Stimulated activated CD8-positive, alpha-beta memory T cell treated with anti-CD3 and anti-CD28 coated beads, Interleukin-7, amount 100 ng/mL, for 1 hour (primary cell): ENCODE measurements at places on chromosomes 6 and 20.

DNA sequence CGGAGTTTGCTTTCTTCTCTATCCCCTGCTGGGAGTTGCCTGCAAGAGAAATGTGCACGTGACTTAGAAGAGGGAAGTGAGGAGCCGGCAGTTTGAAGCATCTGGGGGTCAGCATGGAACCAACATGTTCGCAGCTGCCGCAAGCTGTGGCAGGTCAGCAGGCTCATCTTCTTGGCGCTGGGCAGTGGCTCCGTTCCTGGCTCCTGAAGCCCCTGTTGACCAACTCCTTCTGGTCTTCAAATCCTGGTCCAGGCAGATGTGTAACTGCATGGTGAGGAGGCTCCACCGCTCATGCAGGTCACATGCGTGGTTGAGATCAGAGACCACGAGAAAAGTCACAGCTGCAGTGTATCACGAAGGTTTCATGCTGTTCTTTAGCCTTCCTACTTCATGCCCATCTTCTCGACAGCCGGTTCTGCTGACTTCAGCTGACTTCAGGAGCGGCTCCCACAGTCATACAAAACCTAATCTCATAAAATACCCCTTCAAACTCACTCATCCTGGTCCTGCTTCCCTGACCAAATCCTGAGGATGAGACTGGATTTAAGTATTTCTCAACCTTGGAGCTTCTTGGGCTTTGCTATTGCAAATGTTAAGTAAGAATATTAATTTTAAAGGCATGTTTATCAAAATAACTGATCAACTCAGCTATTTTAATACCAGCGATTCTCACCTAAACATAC, 44.9 kb upstream of the BCAS1 start:
- no peak for DNase-seq

- DNase-seq, result no peak
Observed at GRCh38 chr6:3345836-3346235, 87.1 kb downstream of the PSMG4 start.

GRCh38 chr6:151475653-151476523, 17.9 kb upstream of the CCDC170 start:
- DNase-seq, result peak; percentile 27

DNA sequence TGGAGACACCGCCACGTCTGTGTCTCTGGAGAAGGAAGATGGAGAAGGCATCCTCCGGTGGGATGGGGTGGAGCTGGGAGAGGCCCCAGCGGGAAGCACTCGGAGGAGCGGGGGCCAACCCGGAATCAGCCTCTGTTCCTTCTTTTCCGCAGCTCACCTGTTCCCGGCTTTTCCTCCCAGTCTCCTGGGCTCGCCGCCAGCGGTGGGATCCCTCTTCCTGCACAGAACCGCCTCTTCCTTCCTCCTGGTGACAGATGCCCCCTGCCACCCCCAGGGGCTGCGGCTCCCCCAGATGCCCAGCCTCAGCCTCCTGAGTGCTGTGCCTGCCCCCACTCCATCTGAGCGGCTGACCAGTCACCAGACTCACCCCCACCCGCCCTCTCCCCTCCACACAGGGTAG, 23.3 kb downstream of the RAMACL start:
- no peak for DNase-seq

GRCh38 chr20:23078351-23079015, 7.6 kb downstream of the CD93 start:
- no peak for DNase-seq

DNA sequence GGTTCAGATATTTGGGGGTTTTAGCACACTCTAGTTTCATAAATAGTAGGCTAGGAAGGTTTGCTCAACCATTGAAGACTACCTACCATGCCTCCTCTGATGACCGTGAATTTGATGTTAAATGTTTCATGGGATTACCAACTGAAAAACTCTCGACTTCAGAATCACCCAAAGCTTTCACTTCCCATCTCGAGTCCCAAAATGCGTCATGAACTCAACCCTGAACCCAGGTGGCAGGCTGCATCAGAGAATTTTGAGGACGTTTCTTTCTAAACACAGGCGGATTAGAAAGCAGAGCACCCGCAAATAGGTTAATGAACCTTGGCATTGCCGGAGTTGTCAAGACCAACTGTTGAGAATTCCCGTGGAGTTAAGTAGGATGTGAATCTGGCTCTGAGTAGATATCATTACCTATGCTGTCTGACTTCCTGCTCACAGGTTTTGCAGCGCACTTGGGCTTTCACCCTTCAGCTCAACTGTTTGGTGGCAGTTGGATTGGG, 98.4 kb upstream of the ADTRP start:
- DNase-seq, result no peak

DNA sequence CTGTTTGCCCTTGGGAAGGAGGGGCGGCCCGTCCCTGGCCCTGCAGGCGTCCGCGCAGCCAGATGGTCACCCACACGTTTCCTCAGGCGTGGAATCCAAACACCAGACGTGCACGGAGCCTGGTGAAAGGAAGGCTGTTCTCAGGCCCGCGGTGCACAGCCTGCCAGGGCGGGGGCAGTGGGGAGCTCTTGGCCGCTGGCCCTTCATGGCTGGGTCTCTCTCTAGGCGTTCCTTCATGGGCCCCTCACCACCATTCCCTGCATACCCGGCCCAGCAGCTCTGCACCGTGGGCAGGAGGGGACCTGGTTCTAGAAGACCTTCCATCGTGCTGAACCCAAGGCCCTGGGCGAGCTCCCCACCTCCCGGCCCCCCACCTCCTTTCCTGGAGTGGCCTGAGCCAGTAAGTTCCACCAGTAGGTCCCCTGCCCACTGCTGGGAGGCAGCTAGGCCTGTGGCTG, 30.4 kb upstream of the SMOC2 start:
- DNase-seq, result no peak

DNA sequence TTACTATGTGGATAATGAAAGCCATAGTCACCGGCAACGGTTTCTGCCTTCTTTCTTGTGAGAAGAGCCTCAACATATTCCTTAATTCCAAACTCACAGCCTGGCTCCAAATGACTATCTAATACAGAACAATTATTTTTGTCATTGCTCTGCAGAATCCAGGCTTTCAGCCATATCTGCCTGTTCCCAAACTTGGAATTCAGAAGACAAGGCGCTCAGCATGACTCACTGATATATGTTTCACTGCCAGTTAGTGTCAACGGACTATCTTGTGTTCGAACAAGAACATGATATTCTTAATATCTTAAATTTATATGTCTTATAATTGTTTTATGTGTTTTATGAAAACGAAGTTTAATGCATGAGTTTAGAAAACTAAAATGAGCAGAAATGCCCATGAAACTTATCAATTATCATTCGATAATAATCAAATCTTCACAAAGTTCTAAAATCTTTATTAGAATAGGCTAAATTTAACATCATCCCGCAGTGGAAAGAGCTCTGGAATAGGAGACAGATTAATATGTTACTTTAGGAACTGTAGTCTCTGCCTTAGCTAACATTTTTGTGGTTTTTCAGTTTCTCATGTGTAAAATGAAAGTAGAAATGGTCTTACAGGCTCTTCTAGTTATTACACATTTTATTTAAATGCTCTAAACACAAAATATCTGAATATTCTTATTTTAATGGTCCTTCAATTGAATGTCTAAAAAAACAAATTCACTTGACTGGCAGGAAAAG, 669.3 kb upstream of the GJE1 start:
- DNase-seq, result no peak

DNA sequence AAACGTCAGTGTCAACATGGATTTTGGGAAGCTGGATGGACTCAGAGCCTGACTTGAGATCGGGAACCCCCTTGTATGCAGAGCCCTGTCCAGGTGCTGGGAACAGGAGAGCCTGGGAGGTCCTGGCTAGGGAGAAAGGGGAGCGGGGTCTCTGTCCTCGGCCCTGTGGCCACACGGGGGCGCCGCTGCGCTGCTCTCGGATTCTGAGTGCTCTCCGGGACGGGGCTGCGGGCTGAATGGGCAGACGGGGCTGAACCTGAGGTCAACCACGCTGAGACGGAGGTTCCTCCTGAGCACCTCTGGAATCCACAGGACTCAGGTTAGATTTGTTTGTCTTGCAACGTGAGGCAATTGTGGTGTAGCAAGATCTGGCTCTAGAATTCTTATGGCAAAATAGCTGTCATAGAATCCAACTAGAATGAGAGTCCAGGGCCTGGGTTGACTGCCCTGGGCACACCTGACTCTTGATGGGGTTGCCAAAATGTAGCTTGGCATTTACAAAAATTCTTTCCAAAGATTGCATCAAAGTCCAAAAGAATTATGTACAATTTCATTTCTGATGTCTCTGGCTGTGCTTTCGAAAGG, 20.6 kb upstream of the HLA-F start:
- DNase-seq, result peak; percentile 61

GRCh38 chr6:148419430-148419829, 76.8 kb downstream of the SASH1 start:
- DNase-seq, result no peak

DNA sequence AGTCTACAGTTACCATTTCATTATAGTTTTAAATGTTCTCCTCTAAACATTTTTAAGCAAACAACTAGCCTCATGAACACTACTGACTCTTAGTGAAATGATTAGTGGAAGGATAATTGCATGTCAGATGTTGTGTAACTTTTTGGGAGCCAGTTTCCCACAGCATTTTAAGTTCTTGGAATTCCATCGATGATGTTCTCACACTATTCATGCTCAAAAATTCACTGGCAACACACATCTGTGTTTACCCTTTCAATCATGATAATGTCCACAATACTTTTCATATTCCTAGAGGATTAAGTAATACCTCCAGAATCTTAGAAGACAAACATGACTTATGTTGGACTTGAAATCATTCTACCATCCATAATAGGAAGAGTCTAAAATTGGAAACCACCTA, 678.1 kb upstream of the ID4 start:
- DNase-seq, result no peak

DNA sequence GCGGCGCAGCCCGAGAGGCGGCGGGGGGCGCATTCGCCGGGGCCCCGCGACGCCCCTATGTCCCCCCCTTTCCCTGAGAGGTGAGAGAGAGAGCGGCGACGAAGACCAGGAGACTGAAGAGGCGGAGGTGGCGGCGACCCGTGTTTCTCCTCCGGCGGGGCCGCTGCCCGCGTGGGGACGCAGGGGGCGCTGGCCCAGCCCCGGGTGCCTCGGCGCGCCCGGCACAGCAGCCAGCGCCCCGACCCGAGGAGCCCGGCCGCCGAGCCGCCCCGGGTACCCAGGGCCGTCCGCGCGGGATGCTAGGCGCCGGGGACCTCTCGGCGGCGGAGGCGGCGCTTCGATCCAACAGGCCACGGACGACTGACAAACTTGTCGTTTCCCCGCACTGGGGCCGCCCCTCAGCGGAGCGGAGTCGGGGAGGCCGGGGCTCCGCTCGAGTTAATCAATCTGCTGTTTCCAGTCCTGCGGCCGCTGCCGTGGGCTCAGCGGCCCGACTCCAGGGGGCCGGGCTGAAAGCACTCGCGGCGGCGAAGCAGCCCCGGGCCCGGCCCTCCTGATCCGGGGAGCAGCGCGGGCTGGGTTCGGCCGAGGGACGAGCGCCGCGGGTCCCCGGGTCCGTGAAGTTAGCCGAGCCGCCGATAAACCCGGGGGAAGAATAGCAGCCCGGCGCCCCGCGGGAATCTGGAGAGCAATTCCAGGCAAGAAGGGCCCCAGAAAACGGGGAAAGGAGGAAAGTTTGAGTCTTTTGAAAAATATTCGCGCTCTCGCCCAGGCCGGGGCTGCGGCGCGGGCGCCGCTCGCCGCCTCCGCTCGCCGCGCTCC, 631 bp downstream of the MDGA1 start:
- no peak for DNase-seq

DNA sequence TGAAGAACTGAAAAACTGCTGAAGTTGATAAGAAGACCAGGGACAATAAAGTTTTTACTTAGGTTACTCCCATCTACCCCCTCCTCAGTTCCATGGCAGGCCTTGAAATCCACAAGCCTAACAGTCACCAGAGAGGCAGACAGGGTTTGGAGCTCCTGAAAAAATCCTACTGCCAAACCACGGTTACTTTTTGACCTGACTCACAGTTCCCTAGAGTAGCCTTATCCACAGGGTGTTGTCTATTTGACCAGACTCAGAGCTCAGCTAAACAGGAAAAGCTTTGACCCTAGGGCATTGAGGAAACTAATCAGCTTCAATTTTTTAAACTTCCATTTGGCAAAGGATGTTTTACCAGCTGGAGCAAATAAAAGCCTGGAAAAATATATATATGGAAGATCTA, 257.7 kb upstream of the NT5E start:
- no peak for DNase-seq

DNA sequence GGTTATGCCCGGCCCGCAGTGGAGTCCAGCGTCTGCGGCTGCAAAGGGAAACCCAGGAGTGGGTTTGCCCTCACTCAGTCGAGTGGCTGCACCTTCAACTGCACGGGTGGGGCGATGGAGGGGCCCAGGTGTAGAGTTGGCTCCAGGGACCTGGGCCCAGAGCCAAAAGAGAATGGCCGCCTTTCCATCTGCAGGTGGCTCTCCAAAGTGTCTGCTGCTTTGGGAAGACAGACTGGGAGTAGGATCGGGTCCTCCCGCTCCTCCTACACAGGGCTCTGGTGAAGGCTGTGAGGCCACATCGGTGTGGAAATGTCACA, 80.1 kb downstream of the PTPN1 start:
- no peak for DNase-seq

DNA sequence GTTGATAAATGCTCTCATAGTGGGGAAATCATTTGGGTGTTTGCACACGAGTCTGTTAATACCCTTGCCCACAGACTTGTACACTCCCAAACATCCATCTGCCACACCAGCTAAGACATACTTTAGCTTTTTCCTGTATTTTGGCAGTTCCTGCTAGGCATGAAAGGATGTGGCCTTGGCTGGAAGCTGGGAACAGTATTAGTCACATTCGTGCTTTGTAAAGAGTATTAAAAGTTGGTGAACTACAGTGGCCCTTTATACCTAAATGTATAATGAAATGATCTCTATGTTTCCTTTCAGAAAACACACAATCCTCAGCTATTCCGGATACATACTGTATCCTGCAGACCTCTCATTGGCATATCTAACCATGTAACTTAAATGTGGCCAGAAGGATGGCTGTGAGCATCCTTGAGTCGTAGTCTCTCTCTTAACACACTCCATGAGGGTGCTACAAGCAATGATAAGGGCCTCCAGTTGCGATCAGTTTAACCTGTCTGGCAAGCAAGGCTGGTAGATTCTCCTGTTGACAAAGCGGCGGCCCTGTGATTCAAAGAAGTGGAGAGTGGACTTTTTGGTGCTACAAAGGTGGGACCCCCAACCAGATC, 1.5 kb downstream of the LEMD2 start:
- DNase-seq, result no peak

DNA sequence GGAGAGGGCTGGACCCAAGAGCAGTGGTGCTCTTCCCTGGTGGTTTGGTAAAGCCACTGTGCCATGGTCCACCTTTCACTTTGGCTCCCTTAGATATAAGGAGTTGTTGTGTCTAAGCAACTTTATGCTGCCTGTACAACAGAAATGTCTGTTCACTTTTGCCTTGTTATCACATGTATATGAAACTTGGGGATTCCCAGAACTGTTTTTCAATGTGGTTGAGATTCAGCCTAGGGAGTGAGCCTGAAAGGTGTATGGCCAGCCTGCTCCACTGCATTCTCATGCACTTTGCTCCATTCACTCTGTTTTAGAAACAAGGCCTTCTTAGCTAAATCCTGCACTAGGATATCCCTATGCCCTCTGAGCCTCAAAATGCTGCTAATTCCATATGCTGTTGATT, 234.5 kb upstream of the THEMIS start:
- no peak for DNase-seq

- no peak for DNase-seq
Observed at GRCh38 chr6:10396785-10397184, 18.1 kb downstream of the TFAP2A start.
